Effector memory CD4-positive, alpha-beta T cell (primary cell): ENCODE measurements at places on chromosomes 1 and 21.

DNA sequence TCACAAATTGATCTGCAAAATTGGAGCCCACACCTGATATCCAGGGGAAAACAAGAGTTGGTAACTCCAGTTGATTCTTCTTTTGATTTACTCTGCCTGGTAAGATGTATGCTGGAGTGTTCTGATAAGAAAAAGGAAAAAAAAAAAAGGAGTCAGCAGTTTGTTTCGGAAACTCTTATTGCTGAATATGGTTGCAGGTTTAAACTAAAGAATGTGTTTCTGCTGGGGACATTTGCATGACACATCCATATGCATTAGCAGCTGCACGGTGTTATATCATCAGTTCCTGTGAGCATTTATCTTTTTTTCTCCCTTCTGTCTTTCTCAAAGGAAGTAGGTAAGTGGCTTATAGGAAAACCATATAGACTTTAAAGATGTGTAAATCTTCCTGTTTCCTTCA is 418.5 kb upstream of the ESRRG start:
- H3K4me3 ChIP-seq: no peak overlapping the region
- H3K4me1 ChIP-seq: no peaks in the 10 kb centered on the region
- H3K27me3 ChIP-seq: peaks cover 20% of the 10 kb centered on the region
- no peak for DNase-seq
- no peak overlapping the region for H3K27ac ChIP-seq
- no peaks in the 10 kb centered on the region for H3K36me3 ChIP-seq

DNA sequence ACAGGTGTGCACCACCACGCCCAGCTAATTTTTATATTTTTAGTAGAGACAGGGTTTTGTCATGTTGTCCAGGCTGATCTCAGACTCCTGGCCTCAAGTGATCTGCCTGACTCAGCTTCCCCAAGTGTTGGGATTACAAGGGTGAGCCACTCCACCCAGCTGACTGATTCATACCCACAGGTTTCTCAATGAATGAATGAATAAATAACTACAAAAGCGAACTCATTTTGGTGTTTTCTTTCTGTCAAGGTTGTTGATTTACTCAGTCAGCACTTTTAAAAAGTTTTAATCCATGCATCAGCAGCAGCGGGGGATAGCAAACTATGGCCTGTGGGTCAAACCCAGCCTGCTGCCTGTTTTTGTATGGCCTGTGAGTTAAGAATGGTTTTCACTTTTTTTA is 217.5 kb downstream of the FAF1 start:
- H3K36me3 ChIP-seq: peaks cover 3% of the 10 kb centered on the region
- DNase-seq: no peak
- H3K27ac ChIP-seq: no peak overlapping the region
- no peaks in the 10 kb centered on the region for H3K27me3 ChIP-seq

DNA sequence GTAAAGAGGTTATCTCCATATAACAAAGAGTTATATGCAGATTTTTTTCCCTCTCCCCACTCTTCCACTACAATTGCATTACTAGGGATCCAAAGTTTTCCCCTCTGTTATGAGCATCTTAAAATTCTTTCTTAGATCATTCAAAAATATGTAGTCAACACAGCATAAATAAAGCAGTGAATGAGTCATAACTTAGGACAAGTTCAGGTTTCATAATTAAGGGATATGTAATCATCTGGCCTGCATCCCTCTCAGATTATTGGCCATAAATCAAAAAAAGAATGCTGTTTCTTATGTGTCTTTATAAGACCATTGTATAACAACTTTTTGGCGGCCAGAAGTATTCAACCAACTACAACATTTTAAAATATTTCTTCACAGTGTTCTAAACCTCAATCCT is 1526.1 kb downstream of the KCNT2 start:
- H3K4me1 ChIP-seq: no peaks in the 10 kb centered on the region
- H3K27ac ChIP-seq: no peak overlapping the region
- no peak for DNase-seq
- no peaks in the 10 kb centered on the region for H3K27me3 ChIP-seq
- no peaks in the 10 kb centered on the region for H3K36me3 ChIP-seq

DNA sequence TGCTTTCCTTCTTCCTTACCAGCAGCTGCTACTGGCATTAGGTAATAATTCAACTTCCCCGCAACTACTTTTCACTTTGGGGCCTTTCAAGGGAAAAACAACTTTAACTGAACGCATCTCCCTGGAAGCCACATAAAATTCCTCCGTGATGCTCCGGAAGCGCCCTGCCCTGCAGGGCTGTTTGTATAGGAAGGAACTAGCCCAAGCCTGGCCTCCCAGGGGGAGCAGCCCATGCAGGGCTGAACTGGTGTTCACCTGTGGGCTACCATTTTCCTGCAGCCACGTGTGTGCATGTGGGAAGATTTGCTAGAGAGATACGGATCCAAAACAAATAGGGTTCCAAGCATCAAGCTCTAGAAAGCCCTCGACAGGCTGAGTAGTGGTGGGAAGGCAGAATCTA is 14.4 kb downstream of the CLDN14 start:
- DNase-seq: no peak
- H3K4me3 ChIP-seq: no peak overlapping the region
- no peak overlapping the region for H3K27ac ChIP-seq
- H3K36me3 ChIP-seq: no peaks in the 10 kb centered on the region
- H3K4me1 ChIP-seq: no peaks in the 10 kb centered on the region
- H3K27me3 ChIP-seq: no peaks in the 10 kb centered on the region

DNA sequence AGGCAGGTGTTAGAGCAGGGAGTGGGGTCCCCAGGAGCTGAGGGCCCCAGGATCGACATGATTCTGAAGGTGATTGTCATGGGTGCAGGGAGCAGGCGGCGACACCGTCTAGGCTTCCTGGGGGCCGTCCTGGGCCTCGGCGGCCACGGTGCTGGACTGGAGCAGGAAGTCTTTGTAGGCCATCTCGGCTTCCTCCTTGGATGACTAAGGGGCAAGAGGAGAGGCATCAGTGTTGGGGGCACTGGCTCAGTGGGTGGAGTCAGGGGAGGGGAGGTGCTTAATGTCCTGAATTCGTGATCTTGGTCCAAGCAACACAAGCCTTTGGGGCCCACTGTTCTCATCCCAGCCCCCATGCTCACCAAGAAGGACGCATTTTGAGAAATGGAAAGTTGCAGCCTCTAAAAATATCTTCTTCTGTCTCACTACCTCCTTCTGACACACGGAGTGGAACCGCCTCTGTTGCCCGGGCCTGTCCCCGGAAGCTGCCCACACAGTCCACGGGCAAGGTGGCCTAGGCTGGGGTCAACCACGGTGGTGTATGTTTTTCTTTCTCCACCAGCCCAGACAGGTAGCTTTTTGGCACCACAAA is 8.6 kb upstream of the FCMR start:
- no peak overlapping the region for H3K4me3 ChIP-seq
- no peaks in the 10 kb centered on the region for H3K36me3 ChIP-seq
- H3K4me1 ChIP-seq: peaks cover 22% of the 10 kb centered on the region
- H3K27ac ChIP-seq: no peak overlapping the region
- DNase-seq: no peak
- no peaks in the 10 kb centered on the region for H3K27me3 ChIP-seq

DNA sequence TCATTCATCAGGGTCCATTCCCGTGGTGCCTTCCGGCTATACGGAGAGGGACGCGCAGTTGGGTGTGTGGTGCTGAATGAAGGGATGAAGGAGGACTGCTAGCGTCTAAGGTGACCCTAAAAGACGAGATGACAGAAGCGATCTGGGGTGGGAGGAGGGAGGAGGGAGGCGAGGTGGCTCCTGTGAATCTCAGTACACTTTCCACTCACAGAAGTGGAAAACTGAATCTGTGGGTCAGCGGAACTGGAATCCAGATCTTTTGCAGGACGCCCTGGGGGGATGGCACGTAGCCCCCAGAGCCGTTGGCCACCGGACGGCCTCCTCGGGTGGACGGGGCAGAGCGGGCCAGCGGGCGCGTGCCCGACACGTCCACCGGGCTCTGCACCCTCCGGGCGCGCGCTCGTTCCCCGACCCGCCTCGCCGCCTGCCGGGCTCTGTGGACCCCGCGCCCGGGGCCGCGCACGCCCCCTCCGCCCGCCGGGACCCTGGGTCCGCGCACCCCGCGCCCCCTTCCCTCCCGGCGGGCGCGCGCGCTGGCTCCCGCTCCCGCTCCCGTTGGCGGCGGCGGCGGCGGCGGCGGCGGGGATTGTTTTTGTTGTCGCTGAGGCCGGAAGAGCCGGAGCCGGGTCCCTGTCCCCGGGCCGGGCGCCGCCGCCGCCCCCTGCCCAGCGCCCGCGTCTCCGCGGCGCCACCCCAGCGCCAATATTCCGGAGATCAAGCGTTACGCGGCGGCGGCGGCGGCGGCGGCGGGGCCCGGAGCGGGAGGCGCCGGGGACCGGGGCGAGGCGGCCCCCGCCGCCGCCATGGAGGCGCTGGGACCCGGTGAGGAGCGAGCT is at the start of gene AGO4:
AGO4 (plus strand) TSS at position 403 of the 836 bp plus-strand sequence; CDS start at position 804, 401 bp downstream.
- H3K36me3 ChIP-seq: no peaks in the 10 kb centered on the region
- H3K27me3 ChIP-seq: no peaks in the 10 kb centered on the region
- peak; percentile 16 for DNase-seq
- peaks cover 19% of the 10 kb centered on the region for H3K4me1 ChIP-seq
- H3K27ac ChIP-seq: peak within 1 kb of the TSS; percentile 70

DNA sequence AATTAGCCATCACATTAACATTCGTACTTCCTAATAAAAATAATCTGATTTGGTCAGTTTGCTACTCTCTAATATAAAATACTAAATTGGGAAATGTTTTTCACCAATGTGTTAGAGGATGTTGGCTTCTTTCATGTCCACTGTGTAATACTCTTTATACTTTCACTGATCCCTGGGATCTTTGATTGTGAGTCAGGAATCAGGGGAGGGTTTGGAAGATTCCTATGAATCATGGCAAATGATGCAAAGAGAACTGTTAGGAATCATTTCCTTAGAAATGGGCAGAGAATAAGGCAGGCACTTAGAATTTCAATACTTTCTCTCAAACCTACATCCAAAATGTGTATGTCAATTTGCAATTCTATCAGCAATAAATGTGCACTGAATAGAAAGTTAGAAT is 31.0 kb downstream of the KRTAP24-1 start:
- no peaks in the 10 kb centered on the region for H3K36me3 ChIP-seq
- no peaks in the 10 kb centered on the region for H3K4me1 ChIP-seq
- H3K4me3 ChIP-seq: no peak overlapping the region
- no peak for DNase-seq

DNA sequence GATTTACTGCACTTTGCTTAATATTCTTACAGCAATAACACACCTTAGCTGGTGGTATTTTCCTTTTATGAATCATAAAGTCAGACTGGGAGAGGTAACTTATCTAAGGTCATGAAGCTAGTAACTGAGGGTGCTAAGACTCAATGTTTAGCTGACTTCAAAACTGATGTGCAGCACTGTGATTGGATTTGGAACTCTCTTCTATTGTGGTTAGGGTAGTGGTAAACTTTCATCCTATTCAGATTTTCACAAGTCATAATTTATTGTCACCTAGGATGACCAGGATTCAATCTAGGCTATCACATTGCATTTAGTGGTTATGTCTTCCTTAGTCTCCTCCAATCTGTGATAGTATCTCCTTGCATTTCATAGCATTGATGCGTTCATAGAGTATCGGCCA is 18.9 kb downstream of the EPB41 start:
- H3K27me3 ChIP-seq: no peaks in the 10 kb centered on the region
- H3K4me1 ChIP-seq: peaks cover 41% of the 10 kb centered on the region
- H3K4me3 ChIP-seq: no peak overlapping the region
- no peak overlapping the region for H3K27ac ChIP-seq

DNA sequence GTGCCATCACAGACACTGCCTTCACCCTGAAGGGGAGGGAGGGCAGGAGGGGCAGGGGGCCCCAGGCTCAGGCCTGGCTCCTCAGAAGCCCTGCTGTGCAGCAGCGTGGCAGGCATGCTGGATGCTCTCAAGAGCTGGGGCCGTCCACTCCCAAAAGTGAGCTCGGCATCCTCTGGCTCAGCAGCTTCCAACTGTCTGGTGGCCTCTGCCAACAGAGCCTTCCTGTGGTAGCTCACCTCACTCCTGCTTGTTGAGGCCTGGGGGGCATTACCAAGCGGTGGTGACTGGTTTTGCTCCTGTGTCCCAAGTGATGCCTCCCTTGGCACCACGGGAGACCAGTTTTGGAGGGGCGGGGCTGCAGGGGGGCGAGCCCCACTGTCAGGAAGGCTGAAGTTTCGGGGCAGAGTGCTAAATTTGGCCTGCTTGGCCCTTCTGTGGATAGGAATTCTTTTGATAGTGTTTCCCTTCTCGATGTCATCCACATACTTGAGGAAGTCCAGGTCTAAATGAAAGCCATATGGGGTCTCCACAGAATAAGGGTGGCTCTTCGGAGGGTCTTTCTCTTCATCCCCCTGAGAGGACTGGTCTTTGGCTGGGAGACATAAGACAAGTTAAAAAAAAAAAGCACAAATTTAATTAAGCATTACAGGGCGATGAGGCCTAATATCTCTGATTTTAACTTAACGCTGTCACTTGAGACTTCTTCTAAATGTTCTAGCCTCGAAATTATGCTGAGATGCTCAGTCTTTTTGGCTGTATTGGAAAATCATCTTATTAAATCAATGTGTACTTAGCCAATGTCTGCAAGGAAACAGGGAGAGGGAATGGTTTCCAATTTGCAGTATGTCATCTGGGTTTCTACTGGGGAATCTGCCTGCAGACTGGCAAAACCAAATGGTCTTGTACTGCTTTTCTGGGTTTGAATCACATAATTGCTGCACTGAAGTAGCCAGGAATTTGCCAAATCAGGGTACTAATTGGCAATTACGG is 44.4 kb downstream of the KANK4 start:
- H3K4me1 ChIP-seq: peaks cover 11% of the 10 kb centered on the region
- no peak for DNase-seq
- H3K27ac ChIP-seq: no peak overlapping the region
- H3K4me3 ChIP-seq: no peak overlapping the region
- H3K27me3 ChIP-seq: no peaks in the 10 kb centered on the region
